ENCODE measurements at places on chromosomes 3 and 15.

DNA sequence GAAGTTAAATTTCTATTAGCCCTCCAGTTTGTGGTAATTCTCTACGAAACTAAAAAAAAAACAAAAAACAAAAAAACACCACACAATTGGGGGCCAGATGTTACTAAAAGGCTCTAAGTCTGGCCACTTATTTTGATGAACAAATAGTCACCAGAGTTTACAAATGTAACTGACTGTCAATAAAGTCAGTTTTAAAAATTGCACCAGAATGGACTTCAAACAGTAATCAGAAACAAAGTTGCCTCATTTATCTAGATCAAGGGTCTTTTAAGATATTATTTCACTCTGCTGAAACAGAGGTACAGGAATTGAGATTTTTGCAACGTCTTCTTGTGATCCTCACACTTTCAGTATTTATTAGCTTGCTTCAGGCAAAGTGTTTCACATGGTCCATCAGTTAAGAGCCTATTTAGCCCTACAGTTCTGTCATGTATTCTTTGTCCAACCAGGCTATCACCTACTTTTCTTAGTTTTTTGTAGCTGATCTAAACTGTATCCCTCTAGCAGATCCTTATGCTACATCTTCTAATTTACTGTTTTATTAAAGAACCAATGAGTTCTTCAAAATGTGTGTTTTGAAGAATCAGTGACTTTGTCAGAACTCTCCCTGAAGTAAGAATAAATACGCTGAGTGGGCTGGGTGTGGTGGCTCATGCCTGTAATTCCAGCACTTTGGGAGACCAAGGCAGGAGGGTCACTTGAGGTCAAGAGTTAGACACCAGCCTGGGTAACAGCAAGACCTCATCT is 74.7 kb downstream of the ANKRD28 start:
- DNase-seq: no peak

DNA sequence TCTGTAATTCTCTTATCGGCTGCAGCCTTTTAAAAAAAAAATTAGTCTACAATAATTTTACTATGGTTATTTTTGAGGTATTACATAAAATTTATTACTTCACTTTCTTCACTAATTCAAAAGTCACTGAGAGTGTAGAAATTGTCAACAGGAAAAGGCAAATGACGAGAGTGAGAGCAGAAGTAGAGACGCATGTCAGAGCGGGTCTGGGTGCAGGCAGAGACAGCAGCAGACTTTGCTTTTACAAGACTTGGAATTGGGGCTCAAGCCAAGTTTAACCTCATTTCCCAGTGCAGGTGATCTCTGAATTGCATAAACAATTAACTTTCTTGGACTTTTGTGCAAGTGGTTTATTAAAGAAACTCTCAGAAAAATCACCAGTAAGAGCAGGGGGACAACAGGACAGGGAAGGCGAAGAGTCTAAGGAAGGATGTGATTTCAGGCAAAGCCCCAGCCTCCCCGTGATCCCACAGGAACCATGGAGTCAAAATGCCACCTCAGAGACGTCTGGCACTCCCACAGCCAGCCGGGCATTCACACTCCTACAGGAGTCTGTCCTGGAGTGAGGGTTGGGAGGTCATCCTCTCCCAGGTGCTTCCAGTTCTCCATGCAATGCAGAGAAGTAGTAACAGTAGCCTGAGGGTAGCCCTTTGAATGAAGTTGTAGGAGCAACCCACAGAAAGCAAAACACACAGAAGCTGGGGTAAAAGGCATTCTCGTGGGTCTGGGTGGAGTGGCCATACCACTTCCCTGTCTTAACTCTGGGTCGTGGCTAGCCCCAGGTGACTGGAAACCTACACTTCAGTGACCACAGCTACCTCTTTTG is 274.0 kb upstream of the TGFBR2 start:
- peak; percentile 44 for DNase-seq

GRCh38 chr3:78900880-78901279 is 866.9 kb downstream of the ROBO1 start:
- no peak for DNase-seq

- no peak for DNase-seq
These were observed 99.6 kb upstream of the ETV5 start for GRCh38 chr3:186208296-186208989.

DNA sequence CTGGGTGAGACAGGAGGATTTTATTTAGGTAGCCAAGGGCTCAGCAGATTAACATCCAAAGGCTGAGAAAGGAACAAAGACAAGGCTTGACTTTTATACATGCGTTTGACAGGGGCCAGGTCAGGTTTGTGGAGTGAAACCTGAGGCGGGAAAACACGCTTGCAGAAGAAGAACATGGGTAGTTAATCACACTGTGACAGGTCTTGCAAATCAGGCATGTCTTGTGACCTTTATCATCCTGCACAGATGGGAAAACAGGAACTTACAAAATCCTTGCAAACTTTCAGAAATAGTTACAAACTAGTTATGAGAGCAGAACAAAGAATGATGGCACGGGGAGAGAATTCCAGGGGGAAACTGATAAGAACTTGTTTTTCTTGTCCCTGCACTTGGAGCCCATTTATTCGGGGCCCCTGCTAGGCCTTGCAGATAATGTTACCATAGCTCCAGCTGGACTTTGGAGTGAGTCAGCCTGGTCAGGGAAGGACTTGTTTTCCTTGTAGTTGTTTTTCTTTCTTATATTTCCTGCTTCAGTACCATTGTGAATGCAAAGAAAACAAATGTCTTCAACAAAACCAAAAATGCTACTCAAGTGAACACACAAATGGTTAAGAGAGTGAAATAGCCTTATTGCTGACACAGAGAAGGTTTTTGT is 965.9 kb upstream of the ROBO1 start:
- DNase-seq: no peak

- DNase-seq: no peak
These were observed 868.6 kb upstream of the SEMA6D start for GRCh38 chr15:46848704-46849103.

DNA sequence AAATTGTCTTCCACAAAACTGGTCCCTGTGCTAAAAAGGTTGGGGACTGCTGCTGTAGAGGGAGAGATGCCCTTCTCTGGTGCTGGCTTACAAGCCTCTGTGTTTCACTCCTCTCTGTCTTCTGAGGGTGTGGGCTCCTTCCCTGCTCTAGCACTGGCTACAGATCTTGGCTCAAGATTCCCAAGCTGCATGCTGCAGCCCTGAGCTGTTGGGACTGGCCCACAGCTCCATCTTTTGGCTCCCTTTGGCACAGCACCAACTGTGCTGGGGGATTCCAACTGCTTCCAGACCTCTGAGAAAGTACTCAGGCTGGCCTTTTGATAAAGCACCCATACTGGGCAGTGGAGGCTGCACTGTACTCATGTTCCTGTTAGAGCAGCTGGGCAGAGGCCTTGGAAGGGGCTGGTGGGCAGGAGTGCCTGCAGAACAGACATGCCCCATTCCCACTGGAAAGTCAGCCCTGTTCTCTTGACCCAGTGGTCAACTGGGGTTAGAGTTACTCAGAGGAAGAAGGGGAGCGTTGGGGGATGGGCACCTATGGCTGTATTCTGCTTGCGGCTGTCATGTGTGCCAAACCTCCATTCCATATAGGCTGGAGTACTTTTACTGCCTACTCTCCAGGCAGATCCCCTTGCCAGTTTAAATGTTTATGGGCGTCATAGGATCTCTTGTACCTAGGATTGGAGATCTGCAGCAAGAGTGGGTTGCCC is 55.7 kb downstream of the GALK2 start:
- no peak for DNase-seq

GRCh38 chr15:50909010-50909317 is 481 bp downstream of the AP4E1 start:
- DNase-seq: no peak

- no peak for DNase-seq
These were observed 88.8 kb downstream of the CACNA1D start for GRCh38 chr3:53583161-53583690.
